Activated T-helper 9 cell treated with anti-CD3 and anti-CD28 coated beads, Interleukin-2, amount 50 U/mL, for 16 hours (primary cell): ENCODE measurements at places on chromosomes 6 and 20.

DNA sequence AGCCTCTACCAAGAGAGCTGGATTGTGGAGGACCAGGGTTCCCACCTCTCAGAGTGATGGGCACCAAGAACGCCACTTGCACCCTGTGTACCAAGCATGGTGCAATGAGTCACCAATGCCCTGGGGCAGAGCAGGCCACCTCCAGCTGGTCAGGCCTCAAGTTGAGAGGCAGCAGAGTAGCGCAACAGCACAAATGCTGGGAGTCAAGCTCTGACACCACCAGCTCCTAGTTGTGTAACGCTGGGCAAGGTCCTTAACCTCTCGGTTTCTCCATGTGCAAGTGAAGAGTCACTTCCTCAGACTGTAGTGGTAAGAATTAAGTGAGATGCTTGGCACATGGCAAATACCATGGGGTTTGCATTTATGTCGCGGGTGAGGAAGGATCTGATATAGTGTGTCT is 25.6 kb downstream of the GFOD1 start:
- DNase-seq: no peak

DNA sequence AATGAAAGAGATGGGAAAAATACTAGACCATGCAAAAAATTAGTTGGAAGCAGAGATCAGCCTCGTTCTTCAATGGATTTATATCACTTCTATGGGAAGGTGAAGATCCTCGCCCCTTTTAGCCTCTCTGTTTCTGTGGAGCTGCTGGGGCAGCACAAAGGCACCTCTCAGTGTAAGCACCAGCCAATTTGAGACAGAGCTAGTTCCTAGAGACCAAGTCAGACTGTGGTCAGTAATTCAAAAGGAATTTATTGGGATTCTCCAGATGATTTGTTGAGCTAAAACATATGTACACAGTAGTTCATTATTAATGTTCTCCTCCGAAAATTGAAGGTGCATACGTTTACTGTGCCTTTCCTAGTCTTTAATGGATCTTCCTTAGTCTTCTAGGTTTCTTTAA is 42.4 kb downstream of the SCGN start:
- no peak for DNase-seq

GRCh38 chr6:13765570-13765969 is 48.8 kb downstream of the MCUR1 start:
- DNase-seq: no peak

GRCh38 chr20:43681468-43681942 is 14.6 kb downstream of the MYBL2 start:
- DNase-seq: no peak

- no peak for DNase-seq
Measured at GRCh38 chr20:47843886-47844567, 58.7 kb upstream of the SULF2 start.

GRCh38 chr6:3722785-3723184 is 28.7 kb downstream of the PXDC1 start:
- no peak for DNase-seq

DNA sequence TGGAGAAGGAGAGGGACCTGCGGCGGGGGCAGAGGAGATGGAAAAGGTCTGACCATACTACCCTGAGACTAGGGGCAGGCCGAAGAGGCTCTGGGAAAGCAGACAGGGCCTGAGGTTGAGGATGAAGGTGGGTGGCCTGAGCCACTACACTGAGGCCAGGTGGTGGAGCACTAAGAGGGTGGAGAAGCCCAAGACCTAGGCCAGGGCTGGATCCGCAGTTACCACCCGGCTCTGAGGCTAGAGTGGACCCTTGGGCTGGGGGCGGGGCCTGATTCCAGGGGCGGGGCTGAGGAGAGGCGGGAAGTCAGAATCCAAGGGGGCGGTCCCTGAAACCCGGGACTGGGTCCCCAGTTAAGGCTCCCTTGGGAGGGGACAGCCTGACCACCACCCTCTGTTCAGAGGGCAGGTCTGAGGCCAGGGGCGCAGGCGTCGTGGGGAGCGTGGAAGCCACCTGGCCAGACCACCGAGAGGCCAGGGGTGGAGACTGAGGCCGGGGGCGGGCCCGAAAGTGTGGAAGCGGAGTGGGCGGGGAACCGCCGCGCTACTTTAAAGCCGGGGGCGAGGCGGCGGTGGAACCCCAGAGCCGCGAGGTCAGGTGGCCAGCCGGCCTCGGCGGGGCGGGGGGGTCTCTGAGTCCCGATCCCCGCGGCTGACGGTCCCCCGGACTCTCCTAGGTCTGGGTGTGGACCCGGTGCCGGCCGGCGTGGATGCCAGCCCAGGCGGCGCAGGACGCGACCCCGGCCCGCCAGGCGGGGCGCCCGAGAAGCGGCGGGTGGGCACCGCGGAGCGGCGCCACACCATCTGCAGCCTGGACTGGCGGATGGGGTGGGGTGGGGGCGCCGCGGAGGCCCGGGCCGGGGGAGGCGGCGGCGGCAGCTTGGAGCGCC is 8.3 kb downstream of the CCM2L start:
- peak; percentile 23 for DNase-seq

GRCh38 chr6:74070091-74070490 is 374.1 kb downstream of the CD109 start:
- DNase-seq: no peak

- DNase-seq: no peak
Measured at GRCh38 chr6:131250122-131250521, 114.9 kb downstream of the AKAP7 start.

DNA sequence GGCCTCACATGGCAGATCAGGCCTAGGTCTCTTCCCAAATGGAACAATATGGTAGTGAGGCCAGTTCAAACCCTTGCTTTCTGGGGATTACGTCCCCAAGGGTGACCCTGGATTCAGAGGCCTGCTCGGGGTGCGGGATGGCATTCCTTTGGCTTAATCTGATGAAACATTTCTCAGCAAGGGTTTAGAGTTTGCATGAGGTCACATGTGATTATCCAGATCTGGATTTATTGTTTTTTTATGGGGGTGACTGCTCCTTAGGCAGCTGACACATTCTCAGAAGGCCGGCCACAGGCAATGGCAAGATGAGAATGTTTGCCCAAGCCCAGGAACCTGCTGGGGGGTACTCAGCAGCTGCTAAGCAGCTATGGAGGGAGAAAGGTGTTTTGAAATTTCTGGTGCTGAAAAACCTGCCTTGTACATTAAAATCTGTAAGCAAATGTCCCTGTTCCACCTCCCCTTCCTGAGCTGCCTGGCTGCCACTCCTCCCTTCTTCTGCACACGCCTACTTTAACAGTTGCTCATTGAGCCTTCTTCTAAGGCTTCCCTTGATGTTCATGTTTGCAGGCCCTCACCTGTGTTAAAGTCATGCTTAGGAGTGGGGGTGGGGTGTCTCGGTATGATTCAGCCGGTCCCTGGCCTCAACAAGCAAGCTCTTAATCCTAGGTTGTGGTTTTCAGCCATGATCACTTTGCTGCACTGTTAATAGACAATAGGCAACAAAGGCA is 37.9 kb upstream of the FUCA2 start:
- DNase-seq: no peak

GRCh38 chr20:57409316-57409671 is 18.1 kb downstream of the RBM38 start:
- DNase-seq: no peak

- no peak for DNase-seq
Measured at GRCh38 chr6:144632266-144632665, 347.1 kb downstream of the UTRN start.

- DNase-seq: no peak
Measured at GRCh38 chr6:113936093-113936934, 34.6 kb downstream of the HDAC2 start.

DNA sequence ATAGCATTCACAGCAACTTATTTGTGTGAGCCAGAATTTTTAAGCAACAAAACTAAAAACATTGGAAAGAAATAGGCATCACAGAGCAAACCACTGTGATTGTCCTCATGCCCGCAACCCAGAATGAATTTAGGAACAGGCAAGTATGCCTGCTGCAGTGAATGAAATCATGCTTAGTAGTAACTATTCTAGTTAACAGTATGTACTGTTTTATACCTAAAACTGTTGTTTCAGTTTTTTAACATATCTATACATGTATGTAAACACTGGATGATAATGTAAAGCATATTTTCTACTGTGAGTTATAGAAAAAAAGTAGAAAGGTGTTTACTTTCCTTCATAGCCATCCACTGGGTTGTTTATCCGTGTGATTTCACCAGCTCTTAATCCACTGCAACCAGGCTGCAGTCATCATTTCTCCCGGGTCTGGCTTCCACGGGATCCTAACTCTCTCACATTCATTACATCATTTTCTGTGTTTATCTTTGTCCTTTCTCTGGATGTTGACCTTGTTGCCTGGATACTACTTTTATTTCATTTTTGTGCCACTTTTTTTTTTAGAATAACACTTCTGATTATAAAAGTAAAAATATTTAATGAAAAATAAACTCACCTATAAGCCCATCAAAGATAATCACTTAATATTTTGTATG is 3.6 kb upstream of the ARFGEF3 start:
- no peak for DNase-seq

DNA sequence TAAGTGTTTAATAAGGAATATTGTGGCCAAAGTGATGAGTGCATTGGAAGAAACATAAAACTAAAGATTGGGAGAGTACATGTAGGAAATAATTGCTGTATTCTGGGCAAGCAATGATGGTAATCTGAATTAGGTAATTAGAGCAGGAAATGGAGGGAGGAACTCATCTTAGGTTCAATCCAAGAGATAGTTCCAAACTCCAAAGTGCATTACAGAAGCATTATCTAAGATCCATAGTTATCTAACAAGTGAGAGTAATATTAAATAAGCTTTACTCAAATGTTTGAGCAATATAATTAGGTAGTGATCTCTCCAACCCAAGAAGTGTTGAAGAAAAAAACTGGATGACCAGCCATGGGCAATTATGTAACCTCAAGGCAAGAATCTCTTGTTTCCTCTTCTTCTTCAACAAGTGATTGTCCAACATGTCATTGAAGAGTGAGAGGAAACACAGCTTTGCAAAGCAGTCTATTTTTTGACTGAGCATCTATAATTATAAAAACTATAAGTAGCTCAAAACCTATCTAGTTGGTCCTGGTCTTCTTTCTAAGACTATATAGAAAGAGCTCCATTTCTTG is 181.2 kb upstream of the TNFAIP3 start:
- DNase-seq: no peak

- DNase-seq: no peak
Measured at GRCh38 chr6:71107911-71108420, 151.1 kb upstream of the B3GAT2 start.

DNA sequence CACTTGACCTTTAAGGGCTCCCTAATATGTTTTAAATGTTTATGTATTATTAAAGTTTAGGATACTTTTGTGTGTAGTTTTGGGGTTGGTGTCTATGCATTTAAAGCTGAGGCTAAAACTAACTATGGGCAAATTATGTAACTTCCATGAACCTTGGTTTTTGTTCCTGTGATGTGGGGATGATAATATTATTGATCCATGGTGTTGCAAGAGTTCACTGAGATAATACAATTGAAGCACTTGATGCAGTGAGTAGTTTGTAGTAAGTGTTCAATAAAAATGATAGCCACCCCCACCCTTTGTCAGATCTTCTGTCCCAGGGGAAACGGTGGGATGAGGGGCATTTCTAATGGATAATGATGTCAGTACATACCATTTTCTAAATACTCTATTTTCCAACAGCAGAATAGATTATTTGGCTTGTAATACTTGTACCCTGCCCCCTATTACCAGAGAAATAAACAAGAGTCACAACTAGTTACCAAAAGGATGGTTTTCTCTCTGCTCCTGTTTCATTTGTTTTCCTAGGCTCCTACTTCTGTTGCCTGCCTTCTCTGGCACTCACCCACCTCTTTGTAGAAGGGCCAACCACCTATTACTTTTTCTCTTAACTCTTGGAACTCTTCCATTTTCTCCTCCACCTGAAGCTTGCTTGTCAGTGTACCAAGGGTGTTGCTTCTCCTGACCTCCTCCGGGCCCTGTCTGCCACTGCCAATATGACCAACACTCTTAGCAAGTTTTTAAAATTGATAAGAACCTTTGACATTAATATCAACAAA is 97.9 kb downstream of the RCAN2 start:
- DNase-seq: no peak

- DNase-seq: no peak
Measured at GRCh38 chr6:24517659-24518543, 23.1 kb downstream of the ALDH5A1 start.

DNA sequence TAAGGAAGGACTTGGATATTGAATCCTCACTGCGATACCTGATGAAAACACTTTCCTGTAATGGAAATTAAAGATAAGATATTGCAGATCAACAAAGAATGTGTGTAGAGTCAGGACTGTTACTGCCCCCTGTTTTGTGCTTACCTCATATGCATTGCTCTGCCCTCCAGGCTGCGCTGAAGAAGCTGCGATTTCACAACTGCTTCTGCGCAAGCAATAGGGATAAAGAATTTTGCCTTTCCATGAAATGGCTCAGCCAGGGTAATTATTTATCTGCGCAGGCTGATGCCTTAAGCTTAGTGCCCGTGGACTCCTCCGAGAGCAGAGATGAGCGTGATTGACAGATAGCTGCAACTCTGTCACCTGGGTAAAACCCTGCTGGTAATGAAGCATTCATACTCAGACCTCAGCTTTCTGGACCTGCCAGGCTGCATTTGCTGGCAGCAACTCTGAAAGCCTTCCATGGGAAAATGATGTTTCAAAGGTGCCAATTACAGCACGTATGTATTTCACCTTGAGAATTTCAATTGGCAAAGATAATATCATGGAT is 370.6 kb downstream of the SAMD5 start:
- no peak for DNase-seq

DNA sequence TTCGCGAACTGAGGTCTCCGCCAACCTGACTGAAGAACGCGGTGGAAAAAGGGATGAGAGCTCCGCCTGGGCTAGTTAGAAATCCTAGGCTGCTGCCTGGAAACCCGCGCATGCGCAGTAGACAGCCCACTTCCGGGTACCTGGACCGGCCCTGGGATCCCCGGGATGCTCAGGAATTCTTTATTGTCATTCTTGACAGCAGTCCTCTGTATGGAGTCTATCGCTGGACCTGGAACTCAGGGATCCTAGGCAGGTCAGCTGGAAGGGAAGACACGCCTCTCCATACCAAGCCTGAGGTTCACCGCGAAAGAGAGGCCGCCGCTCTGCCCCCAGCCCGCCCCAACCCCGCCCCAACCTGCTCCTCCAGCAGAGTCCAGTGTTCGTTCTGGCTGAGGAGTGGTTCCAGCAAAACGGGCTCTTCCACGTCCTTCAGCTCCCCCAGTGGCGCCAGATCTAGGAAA is 1379.2 kb upstream of the DEFB115 start:
- no peak for DNase-seq

DNA sequence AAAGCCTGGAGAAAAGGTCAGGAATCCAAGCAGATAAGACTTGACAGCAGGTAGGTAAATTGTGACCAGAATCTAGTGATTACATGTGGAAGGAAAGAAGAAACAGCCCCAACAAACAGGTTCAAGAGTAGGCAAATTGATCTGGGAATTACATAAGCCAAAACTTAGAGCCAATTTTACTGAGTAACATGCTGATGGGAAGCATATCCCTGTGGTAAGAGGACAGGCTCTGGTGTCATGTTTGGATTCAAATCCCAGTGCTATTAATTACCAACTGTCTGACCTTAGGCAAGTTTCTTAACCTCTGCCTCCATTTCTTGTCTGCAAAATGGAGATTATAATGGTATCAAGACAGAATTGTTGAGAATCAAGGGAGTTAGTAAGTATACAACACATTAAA is 20.4 kb downstream of the MCM9 start:
- DNase-seq: no peak
